Central memory CD4-positive, alpha-beta T cell (primary cell): ENCODE measurements at places on chromosomes 7 and 10.

DNA sequence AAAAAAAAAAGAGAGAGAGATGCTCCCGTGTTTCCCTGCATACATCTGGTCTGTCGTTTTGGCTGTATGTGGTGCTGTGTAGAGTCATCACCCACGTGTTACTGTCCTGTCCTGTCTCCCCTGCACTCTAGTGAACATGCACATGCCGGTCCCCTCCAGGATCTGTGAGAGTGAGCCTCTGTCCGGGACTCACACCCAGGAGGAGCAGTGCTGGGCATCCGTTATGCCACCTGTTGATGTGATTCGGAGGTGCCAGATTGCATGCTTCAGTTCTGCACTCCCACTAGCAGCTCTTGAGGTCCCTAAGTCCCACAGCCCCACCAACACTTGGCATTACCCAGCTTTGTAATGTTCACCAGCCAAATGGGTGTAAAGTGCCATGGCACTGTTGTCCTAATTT lies 16.4 kb downstream of the GHRHR start:
- no peak for DNase-seq

DNA sequence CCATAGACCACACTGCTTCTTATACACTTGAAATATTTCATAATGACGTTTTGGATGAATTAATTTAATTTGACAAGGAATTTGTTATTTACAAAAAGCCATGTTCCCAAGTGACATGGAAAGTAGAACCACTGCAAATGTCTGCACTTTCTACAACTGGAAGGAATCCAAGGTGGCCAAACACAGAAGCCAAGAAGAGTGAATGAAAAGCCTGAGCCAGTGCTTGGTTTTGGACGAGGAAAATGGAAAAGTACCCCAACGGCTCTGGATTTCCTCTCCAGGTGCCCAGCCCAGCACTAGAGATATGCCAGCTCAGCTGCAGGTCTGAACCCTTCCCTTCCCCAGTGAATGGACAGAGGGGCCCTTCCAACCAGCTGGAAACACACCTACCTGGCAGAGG lies 279.4 kb downstream of the TNS3 start:
- DNase-seq = no peak

GRCh38 chr7:105016709-105017656 lies 3.0 kb downstream of the KMT2E start:
- no peak for DNase-seq

DNA sequence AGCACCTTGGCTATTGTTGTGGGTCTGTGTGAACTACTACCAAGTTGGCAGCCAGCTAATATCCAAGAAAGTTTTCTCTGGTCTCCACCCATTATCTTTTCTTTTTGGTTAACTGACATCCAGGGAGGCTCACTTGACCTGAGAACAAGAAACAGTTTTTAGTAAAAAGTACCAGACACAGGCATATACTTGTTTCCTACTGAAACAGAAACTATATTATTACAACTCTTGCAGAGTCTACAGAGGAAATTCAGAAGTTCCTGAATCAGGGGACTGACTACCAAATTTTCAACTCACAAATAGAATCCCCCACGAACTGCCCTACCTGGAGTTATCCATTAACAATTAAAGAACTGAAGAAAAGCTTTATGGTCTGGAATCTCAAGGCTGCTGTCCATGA lies 168.9 kb downstream of the KCND2 start:
- DNase-seq = no peak

DNA sequence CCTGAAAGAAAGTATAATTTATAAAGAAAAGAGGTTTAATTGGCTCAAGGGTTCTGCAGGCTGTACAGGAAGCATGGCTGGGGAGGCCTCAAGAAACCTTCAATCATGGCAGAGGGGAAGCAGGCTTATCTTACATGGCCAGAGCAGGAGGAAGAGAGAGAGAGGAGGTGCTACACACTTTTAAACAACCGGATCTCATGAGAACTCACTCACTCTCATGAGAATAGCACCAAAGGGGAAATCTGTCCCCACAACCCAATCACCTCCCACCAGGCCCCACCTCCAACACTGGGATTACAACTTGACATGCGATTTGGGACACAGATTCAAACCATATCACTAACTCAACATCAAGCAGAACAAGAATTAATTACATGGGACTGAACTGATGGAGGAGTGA lies 6.9 kb upstream of the ZNF485 start:
- no peak for DNase-seq

- no peak for DNase-seq
These were observed 116.2 kb downstream of the GFRA1 start for GRCh38 chr10:116156819-116157218.

DNA sequence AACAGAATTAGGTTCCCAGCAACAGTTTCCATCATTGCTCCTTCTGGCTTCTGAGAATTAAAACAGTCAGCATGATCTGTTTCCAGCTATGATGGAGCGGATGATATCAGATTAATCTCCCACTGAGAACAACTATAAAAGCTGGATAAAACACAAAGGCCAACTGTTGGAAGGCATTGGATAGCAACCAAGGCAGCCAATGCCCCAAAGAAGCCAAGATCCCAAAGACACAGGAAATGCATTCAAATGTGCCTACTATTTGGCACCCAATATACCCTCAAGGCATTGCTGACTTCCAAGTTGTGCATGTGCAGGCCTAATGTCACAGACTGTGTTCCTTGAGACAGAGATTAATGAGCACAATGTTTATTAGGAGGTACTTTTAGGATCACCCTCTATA lies 259.3 kb downstream of the ARHGAP12 start:
- no peak for DNase-seq

GRCh38 chr7:1056785-1057410 lies 12.6 kb downstream of the GPR146 start:
- DNase-seq = no peak

DNA sequence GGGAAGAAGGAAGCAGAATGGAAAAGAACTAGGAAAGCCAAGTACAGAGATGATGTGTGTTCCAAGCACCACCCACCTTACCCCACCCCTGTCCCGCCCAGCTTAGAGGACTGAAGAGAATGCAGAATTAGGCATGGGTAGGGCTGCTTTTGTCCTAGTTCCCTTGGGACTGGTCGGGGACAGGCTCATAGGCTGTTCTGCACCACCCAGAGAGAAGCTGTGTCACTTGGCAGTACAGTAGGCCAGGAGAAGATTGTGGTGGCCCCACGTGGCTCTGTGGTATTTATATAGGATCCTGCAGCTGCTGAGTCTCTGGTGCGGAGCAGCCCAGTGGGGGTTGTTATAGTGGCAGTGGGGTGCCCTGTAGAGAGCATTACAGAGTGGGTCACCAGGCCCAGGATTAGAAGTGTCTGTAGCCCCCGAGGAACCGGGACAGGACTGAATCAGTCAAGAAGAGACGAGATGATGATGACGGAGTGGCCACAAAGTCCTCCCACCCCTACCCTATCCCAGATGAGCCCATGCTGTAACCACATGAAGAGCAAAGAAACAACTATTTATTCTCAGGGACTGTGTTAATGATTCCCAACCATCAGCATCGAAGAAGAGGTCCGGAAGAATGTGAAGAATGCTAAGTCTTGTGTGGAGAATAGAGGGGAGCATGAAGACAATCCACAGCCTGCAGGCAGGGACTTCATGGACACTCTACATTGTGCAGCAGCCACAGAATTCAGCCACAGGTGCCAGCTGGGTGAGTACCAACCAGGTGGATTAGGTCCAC lies 88.9 kb downstream of the C1GALT1 start:
- no peak for DNase-seq

- DNase-seq = no peak
These were observed 28.3 kb upstream of the SDK1 start for GRCh38 chr7:3272691-3273141.

DNA sequence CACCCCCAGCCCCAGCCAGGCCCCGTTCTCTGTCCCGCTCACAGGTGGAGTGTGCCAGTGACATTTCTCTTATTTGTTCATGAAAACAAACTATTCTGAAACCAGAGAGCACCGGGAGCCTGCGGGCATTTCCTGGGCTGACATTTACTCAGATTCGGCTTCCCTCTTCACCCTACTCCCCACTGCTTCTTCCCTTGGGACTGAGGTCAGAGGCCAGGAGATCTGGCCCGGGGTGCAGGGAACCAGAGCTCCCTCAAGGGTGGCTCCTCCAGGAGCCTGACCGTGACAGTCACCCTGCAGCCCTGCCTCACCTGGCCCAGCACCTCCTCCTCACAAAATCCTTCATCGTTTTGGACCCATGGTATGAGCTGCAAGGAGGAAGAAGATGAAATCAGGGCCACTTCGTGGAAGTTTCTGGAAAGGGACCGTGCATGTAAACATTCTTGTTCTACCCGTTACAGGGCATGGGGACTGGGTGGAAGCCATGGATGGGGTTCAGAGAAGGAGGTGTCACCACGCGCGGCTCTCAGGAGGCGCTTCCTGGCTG lies 12.2 kb downstream of the BHLHA15 start:
- DNase-seq = no peak

DNA sequence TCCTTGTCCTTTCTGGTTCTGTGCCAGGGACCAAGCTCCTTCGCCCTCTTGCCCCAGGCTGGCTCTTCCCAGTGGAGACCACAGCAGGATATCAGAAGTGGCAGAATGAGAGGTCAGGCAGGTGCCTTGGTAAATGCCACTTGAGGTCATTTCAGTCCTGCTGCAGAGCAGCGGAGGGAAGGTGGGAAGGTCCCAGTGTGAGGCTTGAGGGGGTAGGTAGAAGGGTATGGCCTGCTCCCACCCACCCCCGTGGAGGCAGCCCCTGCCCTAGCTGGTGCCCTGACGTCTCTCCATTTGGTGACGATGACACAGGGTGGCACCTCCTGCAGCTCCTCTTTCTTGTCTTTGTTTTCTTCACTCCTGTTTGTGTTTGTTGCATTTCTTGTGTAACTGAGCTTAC lies 538.8 kb downstream of the TCERG1L start:
- DNase-seq = no peak

DNA sequence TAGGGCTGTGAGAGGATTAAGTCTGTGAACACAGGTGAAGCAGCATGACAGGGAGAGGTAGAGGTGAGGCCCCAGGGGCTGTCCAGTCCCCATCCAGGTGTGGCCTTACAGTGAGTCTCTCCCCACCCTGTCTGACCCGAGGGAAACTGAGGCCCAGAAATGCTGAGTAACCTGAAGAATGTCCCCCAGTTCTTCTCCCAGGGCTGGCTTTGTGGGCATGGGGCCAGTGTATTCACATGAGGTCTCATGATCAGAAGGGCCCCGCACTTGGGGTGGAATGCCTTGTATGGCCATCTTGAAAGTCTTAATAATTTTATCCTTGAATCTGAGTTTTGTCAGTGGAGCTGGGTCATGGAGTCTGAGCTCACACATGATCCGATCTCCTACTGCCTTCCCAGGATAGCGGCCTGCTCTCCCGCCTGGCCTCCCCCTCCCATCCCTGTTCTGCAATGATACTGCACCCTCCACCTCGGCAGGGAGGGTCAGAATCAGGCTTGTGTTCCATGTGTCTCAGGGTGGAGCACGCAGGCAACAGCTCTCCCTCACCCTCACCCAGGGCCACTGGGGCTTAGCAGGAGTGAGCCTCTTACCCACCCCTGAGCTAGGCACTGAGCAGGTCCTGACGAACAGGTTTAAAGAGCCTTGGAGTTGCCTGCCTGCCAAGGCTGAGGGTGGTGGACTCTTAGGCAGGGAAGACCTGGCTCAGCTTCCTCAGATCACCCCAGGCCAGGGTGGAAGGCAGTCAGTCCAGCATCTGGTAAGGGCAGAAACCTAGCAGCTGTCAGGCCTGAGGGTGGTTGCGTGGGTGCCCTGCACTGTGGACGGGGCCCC lies 41.4 kb upstream of the NPFFR1 start:
- DNase-seq = no peak

DNA sequence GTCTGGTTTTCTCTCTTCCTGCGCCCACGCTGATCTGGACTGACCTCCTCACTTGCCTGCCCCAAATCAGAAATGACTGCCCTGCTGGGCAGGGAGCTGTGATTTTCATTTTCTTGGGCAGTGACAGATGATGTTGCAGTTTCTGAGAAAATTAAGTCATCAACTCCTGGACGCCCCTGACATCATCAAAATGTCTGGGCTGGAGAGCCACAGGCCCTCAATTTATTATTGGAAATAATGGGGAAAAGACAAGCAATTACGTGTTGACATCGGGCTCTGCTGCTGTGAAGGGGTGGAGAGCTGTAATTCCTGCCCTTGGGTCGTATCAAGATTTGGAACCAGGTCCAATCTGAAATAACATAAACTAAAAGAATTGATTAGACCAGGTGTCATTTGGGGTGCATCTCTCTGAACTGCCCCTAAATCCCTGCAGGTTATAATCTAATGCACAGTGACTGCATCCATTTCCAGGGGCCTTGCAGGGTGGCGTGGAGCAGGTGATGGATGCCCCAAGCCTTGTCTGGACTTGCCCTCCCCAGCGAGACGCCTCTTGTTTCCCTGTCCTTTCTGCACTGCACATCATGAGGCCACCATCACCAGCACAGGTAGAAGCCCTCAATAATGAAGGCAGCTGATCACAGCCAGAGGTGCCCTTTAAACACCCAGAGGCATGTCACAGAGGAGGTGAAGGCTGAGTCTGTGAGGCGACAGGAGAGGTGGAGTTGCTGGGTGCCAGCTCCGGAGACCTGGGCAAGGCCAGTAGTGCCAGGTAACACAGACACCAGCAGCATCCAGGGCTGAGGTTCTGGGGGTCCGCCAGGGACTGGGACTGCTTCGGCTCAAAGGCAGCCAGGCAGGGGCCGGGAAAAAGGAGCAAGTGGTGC lies 98.7 kb downstream of the HTR5A start:
- DNase-seq = no peak

- DNase-seq = no peak
These were observed 132.3 kb downstream of the DKK1 start for GRCh38 chr10:52446391-52446790.

DNA sequence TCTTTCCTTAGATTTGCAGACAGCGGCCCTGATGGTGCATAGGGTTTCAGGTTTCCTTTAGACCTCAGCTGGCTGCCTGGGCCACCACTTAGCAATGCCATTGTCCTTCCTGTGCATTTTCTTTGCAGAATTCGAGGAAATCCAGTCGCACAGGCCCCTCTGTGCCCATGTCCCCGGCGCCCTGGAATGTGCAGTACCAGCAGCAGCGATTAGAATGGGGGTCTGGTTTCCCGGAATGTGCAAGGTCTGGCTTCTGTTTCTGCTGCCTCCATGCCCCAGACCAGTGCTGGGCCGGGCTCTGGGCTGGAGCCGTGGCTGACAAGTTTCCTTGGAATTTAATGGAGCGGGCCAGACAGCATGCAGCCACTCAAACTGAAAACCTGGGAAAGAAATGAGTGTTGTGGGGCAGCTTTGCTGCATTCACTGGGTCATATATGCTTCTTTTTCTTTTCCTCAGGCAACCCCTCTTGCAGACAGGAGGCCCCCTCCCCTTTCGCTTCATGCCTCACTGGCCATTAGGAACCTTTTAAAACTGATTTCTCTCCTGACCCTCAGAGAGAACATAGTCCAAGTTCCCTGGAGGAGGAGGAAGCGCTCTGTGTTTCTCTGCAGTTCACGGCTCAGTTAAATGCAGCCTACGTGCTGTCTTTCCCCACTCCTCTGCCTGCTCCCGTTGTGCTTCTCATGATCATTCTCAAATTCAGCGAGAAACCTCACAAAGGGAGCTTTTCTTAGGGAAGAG lies 14.4 kb downstream of the HTRA1 start:
- no peak for DNase-seq

DNA sequence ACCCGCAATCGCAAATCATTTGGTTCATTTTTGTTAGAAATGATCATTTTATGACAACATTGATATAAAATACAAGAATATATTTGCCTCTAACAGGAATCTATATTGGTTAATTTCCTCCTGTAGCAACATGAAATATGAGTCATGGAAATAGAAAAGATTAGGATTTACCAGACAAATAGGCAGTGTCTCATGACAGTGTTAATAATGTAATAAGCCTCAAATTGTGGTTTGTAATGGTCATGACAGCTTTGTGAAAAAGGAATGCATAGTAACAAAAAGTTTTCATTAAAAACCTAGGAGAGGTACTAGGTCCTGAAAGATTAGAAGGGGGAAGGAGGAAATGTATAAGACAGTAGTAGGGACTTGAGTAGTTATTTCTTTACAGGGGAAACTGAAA lies 7.9 kb upstream of the SLK start:
- no peak for DNase-seq
